ENCODE measurements at places on chromosomes 3 and 15.

DNA sequence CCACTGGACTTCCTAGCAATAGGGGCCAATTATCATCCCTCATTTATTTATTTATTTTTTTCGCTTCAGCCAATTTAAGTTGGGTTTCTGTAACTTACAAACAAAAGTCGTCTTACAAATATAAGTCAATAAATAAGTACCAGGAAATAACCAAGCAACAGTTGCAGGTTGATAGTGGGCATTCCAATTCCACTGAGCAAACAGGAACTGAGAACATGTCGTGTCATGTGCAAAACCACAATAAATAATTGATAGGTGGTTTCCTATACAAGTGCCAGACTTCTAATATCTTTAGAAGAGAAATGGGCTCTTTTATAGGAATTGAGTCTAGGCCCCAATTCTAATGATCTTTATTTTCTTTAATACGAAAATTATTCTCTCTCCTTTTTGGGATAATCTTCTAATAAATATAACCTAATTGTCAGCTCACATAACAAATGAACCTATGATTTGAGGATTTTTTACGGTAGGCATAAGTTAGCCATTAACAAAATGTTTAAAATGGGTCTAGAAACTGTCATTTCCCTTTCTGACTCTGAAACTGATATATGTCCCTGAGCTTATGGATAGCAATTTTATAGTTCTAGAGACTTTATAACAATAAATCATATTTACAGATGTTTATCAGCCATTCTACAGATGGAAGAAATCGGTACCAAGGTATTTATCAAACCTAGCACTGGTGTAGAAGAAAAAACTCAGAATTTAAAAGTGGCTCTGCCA, 571.8 kb downstream of the FOXP1 start:
- no peak for DNase-seq

DNA sequence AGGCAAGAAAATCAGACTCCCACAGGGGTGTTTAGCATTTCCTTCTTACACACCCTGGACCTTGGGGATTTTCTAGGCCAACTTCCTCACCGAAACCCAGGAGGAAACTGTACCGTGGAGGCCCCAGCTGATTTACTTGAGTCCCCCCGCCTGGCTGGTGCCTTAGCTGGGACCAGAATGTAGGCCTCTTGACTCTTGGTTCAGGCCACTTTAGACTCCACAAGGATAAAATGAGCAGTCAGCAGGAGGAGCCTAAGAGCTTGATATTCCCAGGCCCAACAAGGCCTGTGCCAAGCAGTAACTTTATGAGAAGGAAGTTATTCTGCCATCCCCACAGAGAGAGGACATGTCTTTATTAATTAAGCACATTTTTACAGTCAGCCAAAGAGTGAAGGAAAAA, 4.6 kb upstream of the APBA2 start:
- DNase-seq: no peak

- DNase-seq: no peak
Observed at GRCh38 chr3:60456180-60456579, 795.1 kb downstream of the FHIT start.

DNA sequence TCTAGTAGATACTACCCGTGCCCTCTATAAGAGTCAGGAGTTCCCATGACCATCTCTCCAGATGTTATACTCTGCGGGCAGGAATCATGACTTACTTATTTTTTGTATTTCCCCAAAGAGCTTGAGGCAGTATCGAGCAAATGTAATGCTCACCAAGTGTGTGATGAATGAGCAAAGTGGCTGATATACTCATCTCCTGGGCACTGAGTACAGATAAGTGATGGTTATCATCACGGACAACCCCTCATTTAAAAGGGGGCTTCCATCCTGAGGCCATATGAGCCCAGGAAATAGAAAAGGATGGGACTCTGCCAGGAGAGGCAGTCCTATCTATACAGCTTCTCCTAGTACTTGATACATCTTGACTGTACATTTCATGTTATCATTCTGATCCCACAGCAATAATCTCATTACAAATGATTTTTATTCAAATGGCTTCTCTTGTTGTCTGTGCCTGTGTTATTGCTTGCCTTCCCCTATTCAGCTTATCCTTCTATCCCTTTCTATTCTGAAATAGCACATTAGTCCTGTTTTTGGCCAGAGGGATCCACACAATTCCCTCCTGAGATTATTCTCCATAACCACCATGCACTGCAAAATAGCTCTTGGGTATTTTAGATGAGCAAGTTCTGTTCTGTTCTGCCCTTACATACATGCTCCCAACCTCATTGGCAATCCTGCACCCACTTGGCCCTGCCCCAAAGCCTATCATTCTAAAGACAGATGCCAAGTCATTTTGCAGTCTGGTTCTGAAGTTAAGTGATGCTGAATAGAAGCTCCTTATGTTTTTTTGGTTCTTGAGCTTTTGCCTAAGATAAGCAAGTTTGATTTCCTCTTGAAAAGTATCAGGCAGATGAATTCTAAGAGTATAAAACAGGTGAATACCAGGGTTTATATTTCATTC, 48.0 kb upstream of the MRPL3 start:
- no peak for DNase-seq

DNA sequence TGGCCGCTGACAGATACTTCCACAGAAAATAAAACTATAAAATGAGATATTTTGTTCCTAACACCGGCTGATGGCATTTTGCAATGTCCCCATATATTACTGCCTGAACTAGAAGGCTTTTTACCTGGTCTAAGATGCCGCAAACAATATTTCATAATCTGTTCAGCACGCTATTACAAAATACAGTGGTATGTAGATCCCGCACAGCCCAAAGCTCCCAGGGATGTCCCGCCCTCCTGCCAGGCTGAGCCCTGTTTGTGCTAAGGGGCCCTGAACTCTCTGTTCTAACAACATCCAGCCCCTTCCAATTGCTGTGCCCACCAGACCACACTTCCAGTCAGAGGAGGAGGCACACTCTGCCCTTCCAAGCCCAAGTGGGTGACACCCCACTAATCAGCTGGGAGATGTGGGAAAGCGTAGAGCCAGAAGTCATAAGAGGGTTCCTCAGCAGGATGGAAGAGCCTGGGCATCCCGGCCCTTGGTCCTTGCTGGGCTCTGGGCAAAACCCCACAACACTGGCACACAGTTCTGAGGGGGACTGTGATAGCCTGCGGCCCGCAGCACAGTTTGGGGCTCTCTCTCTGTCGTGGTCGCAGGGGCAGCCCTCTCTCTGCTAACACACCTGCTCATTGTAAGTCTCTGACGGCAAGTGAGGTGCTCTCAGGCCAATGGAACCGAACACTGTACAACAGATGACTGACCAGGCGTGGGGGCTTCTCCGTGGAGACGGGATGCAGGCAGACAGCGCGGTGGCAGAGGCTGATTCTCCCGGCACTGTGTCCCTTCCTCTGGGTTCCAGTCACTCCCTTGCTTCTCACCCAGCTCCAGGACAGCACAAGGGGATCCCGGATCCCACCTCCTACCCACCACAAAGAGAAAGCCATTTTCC, 55.2 kb downstream of the PCSK6 start:
- no peak for DNase-seq

GRCh38 chr3:67415511-67415910, 238.9 kb downstream of the SUCLG2 start:
- no peak for DNase-seq

DNA sequence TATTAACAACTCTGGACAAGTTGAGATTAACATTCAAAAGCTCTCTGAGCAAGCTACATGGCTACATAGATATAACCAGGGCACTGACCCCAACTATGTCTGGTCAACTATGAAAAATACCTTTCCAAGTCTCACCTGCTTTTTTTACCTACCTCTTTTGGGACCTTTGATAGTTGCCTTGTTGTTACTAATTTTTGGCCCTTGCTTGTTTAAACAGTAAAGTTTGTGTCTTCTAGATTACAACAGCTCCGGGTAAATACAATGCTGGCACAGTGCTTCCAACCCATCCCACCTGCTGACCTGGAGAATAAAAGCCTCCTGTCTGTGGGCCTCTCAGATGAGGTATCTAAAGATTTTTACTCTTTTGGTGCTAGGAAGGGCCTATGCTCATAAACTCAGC, 1036.6 kb downstream of the NAALADL2 start:
- DNase-seq: no peak

DNA sequence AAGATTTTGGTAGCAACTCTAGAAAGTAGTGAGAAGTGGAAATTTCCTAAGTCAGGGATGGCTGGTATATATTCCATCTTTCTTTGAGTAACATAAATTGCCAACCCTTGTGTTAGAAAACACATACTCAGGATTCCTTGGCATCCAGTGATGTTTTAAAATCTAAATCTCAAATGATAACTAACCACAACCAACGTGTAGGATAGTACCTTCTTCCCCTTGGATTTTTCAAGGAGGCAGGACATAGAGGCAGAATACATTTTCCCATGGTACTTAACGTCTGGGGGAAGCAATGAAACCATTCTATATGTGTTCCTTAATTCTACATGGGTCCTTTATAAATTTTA, 93.4 kb downstream of the WDR76 start:
- no peak for DNase-seq

- no peak for DNase-seq
Observed at GRCh38 chr3:128500556-128500955, 7.6 kb upstream of the GATA2 start.

DNA sequence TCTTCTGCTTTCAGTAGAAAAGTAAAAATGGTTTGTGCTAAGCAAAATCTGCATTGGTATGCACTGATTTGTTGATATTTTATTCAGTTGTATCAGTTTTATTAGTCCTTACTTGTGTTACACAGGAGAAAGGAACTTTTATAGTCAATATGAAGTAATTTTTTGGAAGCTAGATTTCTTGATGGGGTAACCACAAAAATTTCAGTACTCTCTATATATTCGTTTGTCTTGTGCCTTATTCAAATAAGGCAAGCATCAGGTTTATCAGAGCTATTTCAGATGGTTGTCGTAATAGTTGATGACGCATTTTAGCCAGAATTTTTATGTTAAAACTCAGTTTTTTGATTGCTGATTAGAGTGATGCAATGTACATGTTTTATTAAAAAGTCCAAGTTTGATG, 50.7 kb upstream of the NIPA1 start:
- DNase-seq: no peak

DNA sequence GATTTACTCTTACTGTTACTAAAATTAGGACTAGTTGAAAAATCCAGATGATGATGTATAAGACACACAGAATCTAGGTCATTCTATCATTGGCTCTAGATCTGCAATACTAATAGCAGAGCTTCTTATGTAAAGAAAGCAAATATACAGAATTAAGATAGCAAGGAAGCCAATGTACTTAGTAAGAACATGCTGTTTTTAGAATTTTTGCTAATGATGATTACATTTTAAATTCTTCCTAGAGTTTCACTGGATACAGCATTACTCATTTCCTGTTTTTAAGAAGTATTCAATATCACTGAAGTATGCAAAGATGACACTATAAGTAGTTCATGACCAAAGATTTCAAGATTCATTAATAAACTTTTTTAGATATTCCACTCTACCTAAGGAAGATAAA, 60.7 kb downstream of the CFAP20DC start:
- DNase-seq: no peak

DNA sequence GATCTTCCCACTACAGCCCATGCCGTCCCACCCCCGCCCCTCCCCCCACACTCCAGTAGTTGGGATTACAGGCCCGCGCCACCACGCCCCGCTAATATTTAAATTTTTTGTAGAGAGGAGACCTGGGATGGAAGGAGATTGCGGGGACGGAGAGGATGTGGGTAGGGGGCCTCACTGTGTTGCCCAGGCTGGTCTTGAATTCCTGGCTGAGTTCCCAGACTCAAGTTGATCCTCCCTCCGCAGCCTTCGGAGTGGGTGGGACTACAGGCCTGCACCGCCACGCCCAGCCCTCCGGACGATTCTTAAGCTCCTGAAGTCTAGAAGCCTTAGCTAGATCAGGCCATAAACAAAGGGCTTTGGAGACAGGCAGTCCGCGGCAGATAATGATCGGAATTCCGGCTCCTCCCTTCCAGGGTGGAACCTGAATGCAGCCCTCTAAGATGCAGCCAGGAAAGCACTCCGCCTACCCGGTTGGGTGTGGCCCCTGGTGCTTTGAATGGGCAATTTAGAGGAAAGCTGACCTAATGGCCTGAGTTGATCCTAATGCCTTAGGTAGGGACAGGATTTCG, at the start of gene DPPA2:
Gene DPPA2 (minus strand): TSS at position 356 of the 569 bp plus-strand sequence. CDS start 1,975 bp downstream, outside the sequence.
- no peak for DNase-seq

DNA sequence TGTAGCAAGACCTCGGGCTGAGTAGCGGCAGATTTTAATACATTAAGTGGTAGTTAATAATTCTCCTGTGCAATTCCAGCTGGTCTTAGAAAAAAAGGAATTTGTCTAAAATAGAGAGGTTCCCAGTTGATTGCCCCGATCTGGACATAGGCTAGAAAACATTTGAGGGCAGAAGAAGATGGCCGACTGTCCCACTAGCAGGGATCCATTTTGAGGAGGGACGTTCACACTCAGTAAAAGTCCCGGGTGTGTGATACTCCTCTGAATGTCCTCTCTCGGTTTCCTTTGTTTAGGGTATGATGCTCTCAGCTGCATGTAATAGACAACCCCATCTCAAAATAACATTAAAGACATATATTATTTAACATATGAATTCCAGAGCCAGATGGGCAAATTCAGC, 77.9 kb upstream of the OXTR start:
- no peak for DNase-seq

- DNase-seq: no peak
Observed at GRCh38 chr3:43774799-43775198, 84.1 kb downstream of the ABHD5 start.

- no peak for DNase-seq
Observed at GRCh38 chr3:117666325-117666724, 956.7 kb downstream of the TUSC7 start.

GRCh38 chr3:144590854-144591253, 619.2 kb downstream of the DIPK2A start:
- no peak for DNase-seq

DNA sequence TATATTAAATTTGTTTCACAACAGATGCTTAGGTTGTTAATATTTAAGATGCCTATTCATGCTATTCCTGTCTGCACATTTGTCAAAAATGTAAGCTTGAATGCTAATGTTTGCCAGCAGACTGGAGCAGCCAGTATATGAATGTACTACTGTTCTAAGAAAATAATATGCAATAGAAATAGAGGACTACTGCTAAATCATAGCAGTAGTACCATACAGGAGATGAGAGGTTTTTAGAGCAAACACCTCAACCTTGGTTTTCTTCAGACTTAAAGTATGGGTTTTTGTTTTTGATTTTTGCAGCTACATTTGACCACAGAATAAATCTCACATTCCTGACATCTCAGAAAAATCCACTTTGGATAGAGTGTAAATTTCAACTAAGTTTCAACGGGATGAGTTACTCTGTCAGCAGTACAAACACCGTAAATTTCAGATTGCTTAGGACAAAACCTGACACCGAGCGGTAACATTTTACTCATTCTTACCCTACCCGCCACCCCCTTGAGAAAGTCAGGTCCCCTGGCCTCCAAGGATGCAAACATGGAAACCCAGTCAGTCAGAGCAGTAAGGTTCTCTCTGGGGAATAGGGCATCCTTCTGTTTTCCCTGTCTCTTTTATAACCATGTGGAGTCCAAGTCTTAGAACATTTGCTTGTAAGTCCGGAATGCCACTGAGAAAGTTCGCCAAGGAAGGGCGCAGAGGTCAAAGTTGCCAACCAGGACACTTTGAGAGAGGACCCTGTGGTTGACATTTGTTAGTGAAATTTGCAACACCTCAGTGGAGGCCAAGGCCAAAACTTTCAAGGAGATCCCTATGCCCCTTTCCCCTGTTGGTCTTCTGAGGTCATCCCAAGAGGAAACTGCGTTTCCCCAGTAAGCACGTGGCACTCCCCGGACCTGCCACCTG, 17.9 kb upstream of the SATB1 start:
- DNase-seq: no peak

Data from NCI-H1694 treated with DMSO at 0.1 percent for 48 hours (cell line).